Activated T-helper 1 cell treated with anti-CD3 and anti-CD28 coated beads, Interleukin-2, amount 50 U/mL, for 16 hours (primary cell): ENCODE measurements at places on chromosomes 4 and X.

DNA sequence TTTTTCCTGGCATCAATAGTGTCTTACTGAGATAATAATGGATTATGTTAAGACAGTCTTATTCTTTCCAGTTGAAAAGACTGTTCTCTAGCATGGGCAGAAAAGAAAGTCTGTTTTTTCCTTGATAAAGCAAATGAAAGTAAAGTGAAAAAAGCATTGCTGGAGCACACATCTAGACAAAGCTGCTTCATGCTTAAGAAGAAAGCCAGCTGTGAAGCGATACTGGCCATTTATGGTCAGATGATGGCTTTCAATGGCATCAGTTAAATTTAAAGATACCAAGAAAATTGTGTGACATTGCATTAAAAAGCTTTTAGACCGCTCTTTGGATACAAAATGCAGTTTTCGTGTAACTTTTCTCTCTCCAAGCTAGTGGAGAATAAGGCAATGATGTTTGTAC lies 242.1 kb upstream of the TRAM1L1 start:
- no peak for DNase-seq

DNA sequence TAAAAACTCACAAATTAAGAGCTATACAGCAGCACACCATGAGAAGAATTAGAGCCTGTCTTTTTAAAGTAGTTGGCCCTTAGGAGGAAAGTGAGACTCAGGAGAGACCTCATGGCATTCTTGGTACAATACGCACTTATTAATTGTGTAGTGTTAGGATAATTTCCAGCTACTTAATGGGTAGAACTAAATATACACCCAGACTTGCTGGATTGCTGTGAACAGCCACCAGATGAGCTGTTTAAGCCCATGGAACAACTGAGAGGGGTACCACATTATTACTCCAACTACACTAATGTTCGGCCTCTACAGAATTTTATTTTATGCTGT lies 13.6 kb downstream of the MFAP3L start:
- no peak for DNase-seq

GRCh38 chrX:118973389-118974087 lies 880 bp upstream of the LONRF3 start:
- no peak for DNase-seq

- DNase-seq: no peak
Measured at GRCh38 chrX:39311646-39312045, 510.4 kb downstream of the MID1IP1 start.

DNA sequence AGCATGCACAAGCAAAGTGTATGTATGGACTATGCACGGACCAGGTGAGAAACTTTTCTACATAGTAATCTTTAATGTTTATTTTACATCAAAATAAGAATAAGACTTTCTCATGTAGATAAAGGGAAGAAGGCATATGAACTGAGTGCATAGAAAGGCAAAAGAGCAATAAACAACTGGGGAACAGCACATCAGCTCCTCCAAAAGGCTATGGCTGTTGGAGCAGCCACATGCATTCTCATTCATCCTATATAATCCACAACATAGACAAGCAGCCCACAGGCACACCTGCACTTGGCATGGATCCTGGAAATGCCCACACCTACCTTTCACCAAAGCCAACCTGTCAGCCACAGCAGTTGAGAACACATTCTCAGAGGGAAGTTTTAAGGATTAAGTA lies 586.9 kb upstream of the INTU start:
- no peak for DNase-seq

GRCh38 chr4:10746371-10747171 lies 62.0 kb upstream of the CLNK start:
- no peak for DNase-seq

- DNase-seq: no peak
Measured at GRCh38 chrX:139945075-139945474, 12.2 kb upstream of the ATP11C start.

DNA sequence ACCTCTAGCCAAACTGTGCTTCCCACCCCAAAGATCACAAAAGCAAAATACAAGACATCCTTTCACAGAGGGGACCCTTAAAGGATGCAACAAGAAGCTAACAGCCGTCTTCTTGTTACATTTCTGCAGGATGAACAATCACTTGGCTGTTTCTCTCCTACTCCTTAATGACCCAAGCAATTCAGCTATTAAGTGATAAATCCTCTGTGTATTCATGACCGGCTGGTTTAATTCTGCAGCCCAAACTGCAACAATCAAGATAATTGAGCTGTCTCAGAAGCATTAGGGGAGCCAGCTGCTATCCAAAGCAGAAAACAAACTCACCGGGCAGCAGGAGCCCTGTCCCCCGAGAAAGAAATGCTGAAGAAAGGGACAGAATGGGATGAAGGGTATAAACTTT lies 85.9 kb upstream of the ACSL4 start:
- no peak for DNase-seq

DNA sequence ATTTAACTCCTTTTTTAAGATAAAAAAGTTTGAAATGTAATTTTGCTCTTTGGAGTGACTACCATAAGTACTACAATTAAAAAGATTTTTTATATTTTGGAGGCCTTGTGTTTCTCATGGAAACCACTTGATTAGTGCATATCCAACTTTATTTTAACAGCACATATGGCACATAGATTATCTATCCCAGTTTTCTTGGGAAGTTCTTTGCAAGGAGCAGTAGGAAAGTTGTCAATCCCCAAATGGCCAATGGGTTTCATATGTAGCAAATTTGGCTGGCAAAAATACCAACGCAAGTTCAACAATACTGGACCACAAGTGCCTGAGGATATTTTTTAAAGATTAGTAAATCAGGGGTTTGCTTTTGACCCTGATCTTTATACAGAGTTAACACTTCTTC lies 15.4 kb upstream of the ANTXR2 start:
- no peak for DNase-seq

DNA sequence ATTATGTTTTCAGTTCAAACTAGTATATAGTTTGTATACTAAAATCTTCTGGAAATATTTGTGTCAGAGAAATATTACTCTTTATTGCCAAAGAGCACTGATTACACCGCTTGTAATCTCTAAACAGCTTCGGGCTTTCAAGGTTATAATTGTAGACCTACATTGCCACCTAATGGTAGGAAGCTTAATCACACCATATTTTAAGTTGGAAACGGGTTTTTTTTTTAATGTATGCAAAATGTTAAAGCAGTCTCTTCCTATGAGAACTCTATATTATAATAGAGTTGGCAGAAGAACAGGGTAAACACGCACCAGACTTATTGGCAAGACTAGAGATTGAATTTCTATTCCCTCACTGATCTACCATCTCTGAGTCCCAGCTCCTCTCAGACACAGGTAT lies 19.5 kb upstream of the NFXL1 start:
- no peak for DNase-seq

- no peak for DNase-seq
Measured at GRCh38 chr4:67674098-67674497, 26.9 kb downstream of the UBA6 start.

DNA sequence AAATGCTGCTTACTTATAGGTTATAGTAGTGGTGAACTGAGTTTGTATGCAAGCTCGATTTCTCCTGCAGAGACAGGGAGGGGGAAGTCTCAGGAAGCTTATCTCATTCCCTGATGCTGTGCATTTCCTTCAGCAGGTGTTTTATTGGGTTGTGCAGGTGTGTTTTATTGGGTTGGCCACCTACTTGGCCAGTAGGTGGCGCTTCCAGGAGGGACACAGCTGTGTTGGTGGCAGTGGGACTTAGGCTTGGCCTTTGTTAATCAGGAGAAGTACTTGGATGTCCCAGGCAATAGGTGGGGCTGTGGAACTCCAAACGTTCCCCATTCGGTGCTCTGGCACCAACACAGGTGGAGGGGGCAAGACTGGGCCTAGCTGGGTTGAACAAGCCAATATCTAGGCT lies 196.0 kb upstream of the DCAF8L1 start:
- no peak for DNase-seq

GRCh38 chr4:8332038-8332857 lies 62.7 kb downstream of the HTRA3 start:
- DNase-seq: no peak

DNA sequence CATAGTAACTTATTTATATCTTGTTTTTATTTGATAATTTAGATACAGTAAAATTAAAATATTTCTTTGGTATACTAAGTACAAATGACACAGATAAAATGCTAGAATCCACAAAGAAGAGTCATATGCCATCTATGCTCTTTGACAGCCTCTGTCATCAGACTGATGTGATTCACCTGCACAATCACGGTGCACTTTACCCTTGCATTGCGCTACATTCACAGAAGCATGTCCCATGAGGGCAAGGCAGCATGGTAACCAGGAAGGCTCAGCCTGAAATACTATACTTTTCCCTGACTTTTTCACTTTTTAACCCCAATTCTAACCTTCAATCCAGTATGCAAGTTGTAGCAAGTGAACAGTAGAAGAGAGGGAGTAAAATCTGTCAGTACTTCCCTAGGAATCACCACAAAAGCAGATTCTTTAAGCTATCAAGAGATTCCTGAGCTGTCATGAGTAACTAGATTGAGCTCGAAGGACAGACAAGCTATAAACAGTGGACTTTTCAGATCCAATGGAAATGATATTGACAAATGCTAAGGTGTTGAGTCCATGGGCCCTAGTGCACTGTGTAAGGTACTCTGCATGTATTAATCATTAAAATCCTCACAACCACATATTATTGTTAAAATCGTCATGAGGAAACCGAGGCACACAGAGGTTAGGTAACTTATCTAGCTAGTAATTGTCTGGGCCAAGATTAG lies 14.2 kb downstream of the SEC24D start:
- no peak for DNase-seq

DNA sequence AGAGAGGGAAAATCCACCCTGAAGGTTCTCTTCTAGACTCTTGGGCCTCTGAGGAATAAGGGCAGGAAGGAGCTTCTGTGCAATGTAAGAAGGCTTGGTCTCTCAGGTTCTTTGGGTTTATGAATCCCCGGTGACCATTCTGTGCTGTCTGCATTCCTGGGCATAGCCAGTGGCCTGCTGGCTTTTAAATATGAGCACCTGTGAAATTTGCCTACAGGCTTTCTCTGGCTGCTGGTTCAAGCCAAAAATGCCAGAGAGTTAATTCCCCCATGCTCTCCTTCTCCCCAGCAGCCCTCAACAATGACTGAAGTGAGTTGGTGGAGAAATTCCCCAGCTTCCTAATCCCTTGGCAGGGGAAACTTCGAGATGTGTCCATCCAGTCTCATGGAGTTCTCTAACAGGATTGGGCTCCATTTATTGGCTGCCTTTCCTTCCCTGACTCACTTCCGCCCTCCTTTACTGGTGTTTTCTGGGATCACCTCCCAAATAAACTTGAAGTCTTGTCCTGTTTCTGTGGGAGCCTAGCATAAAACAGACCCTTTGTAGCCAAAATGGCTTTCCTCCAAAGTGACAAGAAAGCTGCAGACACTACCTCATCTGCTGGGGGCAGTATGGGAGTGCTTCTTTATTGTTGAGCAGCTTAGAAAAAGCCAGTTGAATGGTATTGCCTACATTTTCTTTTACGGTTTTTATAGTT lies 179.4 kb upstream of the CASK start:
- no peak for DNase-seq

- DNase-seq: no peak
Measured at GRCh38 chr4:57233386-57233785, 123.2 kb upstream of the IGFBP7 start.

DNA sequence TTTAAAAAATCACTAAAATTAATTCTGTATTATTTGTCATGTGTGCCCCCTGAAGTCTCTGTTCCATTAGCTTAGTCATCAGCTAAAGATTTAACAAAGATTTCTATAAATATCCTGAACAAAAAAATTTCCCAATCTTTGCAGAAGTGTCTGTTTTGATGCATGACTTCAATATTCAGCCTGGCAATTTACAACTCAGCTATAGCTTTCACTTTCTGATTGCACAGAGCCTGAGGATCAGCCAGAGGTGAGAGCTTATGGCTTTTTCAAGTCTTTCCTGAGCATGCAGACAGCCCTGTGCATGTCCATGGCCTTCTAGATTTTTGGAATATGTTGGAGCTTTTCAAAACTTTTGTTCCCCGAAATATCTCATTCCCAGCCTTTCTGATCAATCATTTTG lies 420.1 kb downstream of the ZNF674 start:
- no peak for DNase-seq

- no peak for DNase-seq
Measured at GRCh38 chr4:119570401-119570800, 58.2 kb downstream of the PDE5A start.

DNA sequence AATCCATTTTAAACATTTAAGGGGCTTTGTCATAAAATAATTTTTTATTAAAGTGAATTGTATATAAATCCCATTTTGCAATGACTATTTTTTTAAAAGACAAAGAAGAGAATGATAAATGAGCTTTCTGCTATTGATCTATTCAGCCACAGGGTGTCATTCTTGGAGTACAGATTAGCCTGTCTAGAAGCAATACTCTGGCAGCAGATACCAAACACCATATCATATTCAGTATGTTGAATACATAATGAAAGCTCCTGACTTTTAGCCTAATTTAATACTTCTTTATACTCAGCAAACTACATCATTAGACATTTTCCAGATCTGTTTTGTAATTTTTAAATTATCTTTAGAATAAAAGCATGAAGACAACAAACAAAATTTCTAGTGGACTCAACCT lies 496.3 kb downstream of the PDGFC start:
- DNase-seq: no peak

DNA sequence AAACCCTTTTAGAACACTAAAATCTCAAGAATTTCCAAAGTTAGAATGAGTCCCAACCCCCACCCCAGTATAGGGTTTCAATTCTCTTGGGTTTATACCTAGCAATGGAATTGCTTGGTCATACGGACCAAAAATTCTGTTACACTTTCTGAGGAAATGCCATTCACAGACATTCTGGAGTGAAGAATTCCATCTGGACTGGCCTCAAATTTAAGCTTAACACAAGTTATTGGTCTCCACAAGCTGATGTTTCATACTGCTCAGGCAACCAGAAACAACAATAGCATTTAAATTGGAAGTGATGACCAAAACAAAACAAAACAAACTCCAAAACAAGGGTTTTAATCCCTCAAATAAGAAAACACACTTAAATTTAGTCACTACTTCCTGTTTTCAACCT lies 51.1 kb downstream of the GPC4 start:
- no peak for DNase-seq

DNA sequence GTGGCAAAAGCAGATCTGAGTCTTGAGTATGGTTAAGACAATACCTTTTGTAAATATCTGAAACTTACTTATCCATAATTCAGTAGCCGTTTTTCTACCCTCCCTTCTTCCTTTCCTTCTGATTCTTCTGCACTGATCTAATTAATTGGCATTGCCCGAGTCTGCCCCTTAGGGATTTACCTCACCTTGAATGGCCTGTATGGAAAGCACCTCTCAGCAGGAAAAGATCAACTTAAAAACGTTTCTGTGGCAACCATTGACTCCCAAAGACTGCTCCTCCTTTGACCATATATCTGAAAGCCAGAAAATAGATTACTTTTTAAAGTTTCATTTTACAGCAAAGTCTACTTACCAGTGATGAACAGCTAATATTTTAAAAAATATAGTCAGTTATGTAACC lies 496.5 kb upstream of the LCORL start:
- no peak for DNase-seq

GRCh38 chrX:115372152-115372551 lies 82.6 kb downstream of the LUZP4 start:
- no peak for DNase-seq
